Activated CD4-positive, alpha-beta T cell treated with anti-CD3 and anti-CD28 coated beads, Interleukin-2, amount 50 U/mL, for 1 hour (primary cell): ENCODE measurements at places on chromosomes 3 and 15.

DNA sequence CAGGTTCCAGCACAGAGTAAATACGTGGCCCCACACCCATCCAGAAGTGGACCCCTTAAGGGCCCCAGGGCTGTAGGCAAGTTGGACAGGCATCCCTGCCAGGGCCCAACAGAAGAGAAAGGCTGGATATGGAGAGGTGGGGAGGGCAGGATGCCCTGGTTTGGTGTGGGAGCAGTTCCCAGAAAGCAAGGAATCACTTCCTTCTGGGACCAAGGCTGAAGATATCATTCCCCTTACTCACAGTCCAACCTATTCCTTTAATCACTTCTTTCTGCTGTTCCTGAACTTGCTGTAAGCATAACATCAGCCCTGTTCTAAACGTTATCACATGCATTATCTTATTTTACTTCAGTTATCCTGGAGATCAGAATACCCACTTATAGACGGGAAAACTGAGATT lies 6.1 kb upstream of the MESP2 start:
- DNase-seq, result no peak

DNA sequence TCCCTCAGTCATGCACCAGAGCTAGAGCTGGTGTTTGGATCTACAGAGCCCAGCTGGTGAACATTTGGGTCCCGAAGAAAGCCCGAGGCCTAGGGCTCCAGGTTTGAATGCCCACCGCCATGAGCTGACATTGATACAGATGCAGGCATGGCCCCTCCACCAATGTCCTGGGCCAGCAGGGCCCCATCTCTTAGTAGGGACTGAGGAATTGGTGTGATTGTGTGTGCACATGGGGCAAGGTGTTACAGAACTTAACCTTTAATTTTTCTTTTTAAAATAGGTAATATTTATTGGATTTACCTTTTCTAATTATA lies 11.0 kb downstream of the PODXL2 start:
- no peak for DNase-seq

GRCh38 chr15:73888224-73889041 lies 15.1 kb downstream of the TBC1D21 start:
- no peak for DNase-seq

GRCh38 chr3:11014253-11014652 lies 21.7 kb downstream of the SLC6A1 start:
- no peak for DNase-seq

GRCh38 chr3:177824190-177824786 lies 627.0 kb upstream of the TBL1XR1 start:
- no peak for DNase-seq

GRCh38 chr15:55627730-55628368 lies 39.7 kb upstream of the PYGO1 start:
- no peak for DNase-seq

DNA sequence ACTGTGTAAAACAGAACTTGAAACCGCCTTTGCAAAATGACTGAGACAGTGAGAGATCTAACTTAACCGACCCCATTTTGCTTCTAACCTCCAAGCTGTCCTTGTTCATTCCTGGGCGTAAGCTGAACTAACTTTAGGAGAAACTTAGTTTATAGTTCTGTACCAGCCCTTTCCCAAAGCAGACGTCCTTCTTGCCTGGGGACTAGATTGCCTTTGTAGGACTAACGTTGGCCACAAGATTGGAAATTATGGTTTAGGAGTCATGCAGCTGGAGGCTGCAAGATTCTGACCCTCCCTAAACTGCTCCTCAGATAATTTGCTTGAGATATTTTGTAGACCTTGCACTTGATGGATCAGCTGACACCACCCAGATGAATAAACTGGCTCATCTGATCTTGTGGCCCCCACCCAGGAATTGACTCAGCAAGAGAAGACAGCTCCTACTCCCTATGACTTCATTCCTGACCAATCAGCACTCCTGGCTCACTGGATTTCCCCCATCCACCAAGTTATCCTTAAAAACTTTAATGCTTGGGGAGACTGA lies 219.9 kb upstream of the PROK2 start:
- DNase-seq, result no peak

DNA sequence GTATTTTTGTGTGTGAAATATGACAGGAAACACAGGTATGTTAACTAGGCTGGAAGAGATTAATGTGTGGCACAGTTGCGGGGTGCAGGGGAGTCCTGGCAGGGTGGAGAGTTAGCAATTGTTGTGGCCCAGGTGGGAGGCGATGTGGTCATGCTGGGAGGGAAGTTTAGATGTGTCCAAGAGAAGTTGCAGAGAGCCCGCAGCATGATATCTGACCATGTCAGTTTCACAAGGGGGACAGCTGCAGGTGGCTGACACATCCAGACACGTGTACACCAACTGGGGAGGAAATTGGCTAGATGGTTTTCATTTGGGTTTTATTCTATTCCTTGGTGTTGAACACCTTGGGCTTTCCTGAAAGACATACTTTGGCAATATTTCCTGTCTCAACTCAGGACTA lies 172.8 kb upstream of the RGMA start:
- DNase-seq, result no peak

GRCh38 chr15:47331829-47332393 lies 385.4 kb upstream of the SEMA6D start:
- no peak for DNase-seq

DNA sequence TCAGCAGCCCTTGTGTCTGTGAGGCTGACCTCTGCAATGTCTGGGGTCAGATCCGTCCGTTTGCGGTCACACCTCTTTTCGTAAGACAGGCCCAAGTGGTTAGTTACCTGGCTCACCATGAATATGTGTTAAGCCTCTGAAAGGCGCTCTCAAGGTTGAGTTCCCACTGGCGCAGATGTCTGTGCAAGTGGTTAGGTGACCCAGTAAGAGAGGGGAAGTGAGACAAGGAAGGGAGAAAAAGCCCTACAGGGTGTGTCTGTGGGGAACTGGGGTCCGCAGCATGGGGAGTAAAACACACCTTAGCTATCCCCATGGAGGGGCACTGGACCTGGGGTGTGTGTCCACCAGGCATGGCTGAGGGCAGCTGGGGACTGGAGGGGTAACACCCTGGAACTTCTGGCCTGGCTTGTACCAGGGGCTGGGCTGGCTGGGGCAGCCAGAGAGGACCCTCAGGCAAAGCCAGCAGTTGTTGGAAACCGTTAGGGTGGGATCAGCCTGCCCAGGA lies 391.6 kb upstream of the PROK2 start:
- no peak for DNase-seq

GRCh38 chr3:108333961-108334360 lies 37.6 kb downstream of the HHLA2 start:
- no peak for DNase-seq

DNA sequence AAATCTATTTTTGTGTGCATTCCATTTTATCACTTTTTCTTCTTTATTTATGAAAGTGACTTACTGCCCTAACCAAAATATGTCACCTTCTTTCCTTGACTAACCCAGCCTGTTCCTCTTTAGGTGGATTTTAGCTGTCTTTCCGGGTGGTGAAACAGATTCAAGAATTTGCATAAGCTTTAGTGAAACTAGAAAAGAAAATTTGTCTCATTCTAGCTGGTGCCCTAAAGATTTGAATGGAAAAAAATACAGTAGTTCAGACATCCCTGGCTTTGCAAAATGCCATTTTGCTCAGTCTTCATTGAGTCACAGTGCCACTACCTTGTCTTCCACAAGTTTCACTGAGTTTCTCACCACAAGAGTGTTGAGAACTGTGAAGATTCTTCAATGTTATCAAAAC lies 28.2 kb upstream of the CCDC50 start:
- no peak for DNase-seq

DNA sequence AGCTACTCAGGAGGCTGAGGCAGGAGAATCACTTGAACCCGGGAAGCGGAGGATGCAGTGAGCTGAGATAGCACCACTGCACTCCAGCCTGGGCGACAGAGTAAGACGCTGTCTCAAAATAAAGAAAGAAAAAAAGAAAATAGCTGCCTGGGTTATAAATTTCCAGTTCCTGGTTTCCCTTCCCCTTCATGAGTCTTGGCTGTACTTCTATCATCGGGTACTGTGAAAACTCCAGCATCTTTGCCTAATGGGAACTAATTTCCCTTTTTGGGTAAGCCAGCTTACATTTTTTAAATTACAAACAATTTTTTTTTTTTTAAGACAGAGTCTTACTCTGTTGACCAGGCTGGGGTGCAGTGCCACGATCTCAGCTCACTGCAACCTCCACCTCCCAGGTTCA lies 15.0 kb downstream of the DENND4A start:
- no peak for DNase-seq

- no peak for DNase-seq
Observed at GRCh38 chr3:194123726-194124125, 12.2 kb upstream of the HES1 start.

DNA sequence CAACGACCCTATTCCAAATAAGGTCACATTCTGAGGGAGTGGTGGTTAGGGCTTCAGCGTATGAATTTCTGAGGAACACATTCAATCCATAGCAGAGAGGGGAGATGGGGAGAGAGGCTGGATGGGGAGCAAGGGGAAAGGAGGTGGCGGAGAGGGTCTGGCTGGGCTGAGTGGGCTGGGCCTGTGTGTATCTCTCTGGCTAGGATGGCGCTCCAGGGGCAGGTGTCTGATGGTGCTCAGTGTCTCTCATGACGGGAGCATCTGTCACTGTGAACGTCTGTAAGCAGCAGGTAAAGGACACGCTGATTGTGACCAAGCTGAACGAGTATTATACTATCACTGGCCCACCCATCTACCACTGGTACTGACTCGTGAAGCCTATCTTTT lies 159.6 kb downstream of the XXYLT1 start:
- no peak for DNase-seq

DNA sequence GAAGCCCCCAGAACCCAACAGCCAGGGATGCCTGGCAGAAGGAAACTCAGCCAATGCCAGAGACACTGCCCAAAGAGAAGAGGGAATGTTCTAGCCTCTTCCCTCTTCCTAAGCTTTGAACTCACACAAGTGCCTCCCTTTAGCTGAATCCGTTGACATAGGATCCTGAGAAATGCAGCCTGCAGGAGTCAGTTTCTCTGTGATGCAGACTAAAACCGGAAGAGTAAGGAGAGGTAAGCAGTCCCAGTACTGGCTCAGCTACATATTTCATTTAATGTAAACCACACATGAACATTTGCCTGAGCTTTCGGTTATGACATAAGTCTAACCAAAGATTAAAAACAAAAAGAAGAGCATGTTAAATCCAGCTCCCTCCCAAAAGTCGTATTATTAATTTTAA lies 768.7 kb downstream of the TBL1XR1 start:
- DNase-seq, result no peak

DNA sequence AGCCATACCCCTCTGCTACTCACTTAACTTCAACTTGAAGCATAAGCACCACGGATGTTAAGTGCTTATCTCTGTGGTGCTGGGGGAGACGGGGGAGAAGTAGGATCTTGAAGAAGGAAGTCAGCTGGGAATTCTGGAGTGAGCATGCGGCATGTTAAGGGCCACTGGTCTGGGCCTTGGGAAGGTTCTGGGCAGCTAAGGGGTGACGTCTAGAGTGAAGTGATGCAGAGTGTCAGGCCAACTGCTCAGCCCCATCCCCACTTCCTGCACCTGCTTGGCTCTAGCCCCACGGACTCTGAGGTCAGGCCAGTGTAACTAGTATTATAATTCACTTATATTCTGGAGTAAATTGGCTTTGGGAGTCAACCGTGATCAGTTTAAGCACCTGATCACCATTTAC lies 228.6 kb downstream of the FMN1 start:
- DNase-seq, result no peak

GRCh38 chr3:37197810-37198371 lies 23.5 kb upstream of the LRRFIP2 start:
- no peak for DNase-seq

DNA sequence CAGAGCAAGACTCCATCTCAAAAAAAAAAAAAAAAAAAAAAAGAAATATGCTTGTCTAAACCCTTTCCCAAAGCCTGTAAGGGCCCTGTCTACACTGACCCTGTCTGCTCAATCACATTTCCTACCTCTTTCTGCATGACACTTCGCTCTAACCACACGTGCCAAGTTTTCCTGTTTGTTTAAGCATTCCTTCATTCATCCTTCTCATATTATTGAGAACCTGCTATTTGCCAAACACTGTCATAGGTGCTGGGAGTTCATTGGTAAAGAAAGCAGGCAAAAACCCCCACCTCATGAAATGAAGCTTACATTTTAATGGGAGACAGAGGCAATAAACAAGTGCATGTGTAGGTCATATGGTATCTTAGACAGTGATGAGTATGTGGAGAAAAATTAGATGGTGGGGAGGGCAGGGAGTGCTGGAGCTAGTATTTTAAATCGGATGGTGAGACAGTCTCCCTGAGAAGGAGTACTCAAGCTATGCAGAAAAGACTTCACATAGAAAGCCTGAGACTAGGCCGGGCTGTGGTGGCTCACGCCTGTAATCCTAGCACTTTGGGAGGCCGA lies 48.0 kb downstream of the B3GNT5 start:
- DNase-seq, result no peak

DNA sequence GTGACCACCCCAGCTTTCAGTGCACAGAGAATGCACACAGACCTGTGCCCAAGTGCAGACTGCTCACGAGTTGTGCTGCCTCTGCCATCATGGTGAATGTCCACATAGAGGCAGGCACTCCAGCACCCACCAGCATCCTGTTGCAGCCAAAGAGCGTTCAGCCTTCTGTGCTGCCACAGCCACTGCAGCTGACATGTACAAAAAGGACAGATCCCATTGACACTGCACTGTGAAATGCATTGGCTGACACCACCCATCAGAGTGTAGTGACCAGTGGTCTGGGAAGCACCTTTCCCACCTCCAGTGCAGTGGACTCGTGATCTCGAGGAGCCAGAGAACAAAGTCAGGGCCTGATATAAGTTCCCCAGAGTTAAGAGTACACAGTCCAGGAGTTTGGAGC lies 260.3 kb downstream of the RAP2B start:
- no peak for DNase-seq

GRCh38 chr3:41202075-41202833 lies 2.9 kb downstream of the CTNNB1 start:
- DNase-seq, result no peak

- DNase-seq, result no peak
Observed at GRCh38 chr3:104546301-104546700, 820.4 kb upstream of the ALCAM start.

GRCh38 chr15:85475711-85476110 lies 95.3 kb downstream of the AKAP13 start:
- no peak for DNase-seq

- no peak for DNase-seq
Observed at GRCh38 chr15:31147944-31148296, 46.4 kb upstream of the TRPM1 start.

- no peak for DNase-seq
Observed at GRCh38 chr3:138310494-138310893, 19.2 kb downstream of the NME9 start.

GRCh38 chr3:106212665-106213222 lies 343.9 kb upstream of the CBLB start:
- no peak for DNase-seq

- DNase-seq, result no peak
Observed at GRCh38 chr3:125256675-125257074, 44.1 kb upstream of the SLC12A8 start.

DNA sequence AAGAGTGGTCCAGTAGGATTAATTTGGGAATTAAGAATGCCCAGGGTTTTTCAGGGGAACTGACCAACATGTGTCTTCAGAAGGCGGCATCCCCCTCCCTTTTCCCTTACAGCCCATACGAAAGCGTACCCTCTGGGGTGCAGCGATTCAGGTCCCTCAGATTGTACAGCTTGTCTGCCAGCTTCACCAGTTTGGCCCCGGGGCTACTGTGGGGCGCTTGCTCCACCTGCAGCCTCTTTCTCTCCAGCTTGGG lies 848 bp downstream of the HDDC3 start:
- no peak for DNase-seq

- no peak for DNase-seq
Observed at GRCh38 chr3:16399473-16399872, 114.0 kb downstream of the RFTN1 start.

GRCh38 chr15:70406617-70407335 lies 309.1 kb upstream of the TLE3 start:
- DNase-seq, result no peak

- no peak for DNase-seq
Observed at GRCh38 chr3:100548053-100548452, 55.6 kb downstream of the TMEM45A start.
